ENCODE measurements at places on chromosomes 3 and 15. TPM values are rescaled to one million over a fixed set of nuclear protein-coding genes. Genes with fewer than 3 reads are reported as not detected.
A peak's percentile ranks its signal among the peaks of the same experiment; 100 is the strongest.

Gene SERPINI1
- 1.3 TPM for total RNA-seq

Gene P2RY13
- not detected for total RNA-seq

Gene ZNF501
- 4.9 TPM for total RNA-seq

Gene FILIP1L
- total RNA-seq: 49.3 TPM

Gene FBXW12
- not detected for total RNA-seq

GRCh38 chr15:100092034-100092433, 249.7 kb downstream of the ADAMTS17 start:
- DNase-seq: no peak

DNA sequence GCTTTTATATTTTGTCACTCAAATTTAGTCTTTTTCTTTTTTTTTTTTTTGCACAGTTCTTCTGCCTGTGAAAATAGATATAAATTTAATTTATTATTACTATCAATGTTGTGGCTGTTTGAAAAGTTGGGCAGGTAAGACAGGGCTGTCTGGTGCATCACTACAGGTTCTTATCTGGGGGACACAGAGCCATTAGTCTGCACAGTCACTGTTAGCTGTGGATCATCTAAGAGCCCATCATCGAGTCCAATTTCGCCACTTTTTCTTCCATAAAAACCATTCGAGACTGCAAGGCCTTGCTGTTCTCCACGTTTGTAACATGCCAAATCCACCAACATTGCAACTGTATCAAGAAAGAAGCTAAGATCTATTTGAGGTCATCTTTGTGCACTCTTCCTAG, 325.6 kb upstream of the UMPS start:
- DNase-seq: no peak

DNA sequence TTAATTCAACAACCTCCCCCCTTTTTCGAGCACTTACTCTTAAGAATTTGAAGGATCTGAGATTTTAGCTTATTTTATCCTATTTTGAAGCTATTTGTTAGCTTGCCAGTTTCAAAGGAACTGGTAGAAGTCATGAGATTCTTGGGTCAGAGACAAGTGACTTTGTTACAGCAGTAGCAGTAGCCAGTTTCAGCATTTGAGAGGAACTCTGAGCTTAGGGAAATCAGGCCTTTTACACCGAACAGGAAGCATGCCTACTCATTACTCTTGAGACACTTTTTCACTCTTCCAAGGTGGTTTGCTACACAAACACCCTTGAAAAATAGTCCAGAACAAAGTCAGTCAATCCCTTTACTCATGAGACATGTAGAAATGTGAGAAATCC, 24.5 kb upstream of the TM4SF1 start:
- no peak for DNase-seq

- no peak for DNase-seq
Measured at GRCh38 chr3:102741105-102741504, 306.3 kb downstream of the ZPLD1 start.

- DNase-seq: peak; percentile 83
Measured at GRCh38 chr3:54120657-54121413, 1.5 kb upstream of the CACNA2D3 start.

DNA sequence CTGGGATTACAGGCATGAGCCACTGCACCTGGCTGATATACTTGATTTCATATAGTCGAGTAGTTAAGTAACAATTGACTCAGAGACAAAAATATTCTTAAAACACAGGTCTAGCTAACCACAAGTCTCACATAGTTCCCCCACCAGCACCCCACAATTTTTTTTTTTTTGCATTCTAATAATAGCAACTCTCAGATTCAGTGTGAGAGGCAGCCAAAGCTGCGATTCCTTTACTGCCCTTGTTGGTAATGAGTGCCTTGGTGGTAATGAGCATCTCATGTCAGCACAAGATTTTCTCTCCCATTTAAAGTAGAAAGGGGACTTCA, 72.5 kb downstream of the WWTR1 start:
- DNase-seq: no peak

- no peak for DNase-seq
Measured at GRCh38 chr3:139465636-139466035, 10.7 kb downstream of the RBP2 start.

DNA sequence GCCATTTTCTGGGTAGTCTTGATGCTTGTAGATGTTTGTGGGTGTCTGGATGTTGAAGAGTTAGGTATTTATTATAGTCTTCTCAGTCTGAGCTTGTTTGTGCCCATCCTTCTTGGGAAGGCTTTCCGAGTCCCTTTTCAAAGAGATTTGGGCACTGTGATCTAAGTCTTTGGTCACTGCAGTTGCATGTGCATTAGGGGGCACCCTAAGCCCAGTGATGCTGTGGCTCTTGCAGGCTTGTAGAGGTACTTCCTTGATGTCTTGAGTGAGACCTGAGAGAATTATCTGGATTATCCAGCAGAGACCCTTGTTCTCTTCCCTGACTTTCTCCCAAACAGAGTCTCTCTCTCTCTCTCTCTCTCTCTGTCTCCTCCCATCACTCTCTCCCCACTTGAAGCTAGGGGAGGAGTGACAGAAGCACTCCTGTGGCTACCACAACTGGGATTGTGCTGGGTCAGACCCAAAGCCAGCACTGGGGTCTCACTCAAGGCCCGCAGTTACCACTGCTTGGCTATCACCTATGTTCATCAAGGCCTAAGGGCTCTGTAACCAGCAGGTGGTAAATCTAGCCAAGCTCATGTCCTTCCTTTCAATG, 68.5 kb downstream of the TMCO5A start:
- no peak for DNase-seq

DNA sequence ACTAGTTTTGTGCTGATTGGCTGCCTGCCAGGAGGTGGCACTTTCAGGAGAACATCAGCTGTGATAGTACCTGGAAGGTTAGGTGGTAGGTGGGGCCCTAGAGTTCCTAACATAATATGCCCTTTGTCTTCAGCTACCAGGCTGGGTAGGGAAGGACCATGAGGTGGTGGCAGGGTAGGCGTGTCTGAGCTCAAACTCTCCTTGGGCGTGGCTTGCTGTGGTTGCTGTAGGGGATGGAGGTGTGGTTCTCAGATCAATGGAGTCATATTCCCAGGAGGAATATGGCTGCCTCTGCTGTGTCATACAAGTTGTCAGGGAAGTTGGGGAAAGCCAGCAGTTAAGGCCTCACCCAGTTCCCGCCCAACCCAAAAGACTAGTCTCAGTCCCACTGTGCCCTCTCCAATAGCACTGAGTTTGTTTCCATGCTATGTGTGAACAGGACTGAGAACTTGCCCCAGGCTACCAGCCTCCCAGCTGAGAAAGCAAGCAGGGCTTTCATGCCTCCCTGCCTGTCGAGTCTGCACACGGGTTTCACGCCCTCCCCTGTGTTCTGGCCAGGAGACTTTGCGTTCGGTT, 107.7 kb downstream of the CHCHD4 start:
- DNase-seq: no peak

GRCh38 chr15:64090527-64090926, 3.1 kb downstream of the CIAO2A start:
- no peak for DNase-seq

DNA sequence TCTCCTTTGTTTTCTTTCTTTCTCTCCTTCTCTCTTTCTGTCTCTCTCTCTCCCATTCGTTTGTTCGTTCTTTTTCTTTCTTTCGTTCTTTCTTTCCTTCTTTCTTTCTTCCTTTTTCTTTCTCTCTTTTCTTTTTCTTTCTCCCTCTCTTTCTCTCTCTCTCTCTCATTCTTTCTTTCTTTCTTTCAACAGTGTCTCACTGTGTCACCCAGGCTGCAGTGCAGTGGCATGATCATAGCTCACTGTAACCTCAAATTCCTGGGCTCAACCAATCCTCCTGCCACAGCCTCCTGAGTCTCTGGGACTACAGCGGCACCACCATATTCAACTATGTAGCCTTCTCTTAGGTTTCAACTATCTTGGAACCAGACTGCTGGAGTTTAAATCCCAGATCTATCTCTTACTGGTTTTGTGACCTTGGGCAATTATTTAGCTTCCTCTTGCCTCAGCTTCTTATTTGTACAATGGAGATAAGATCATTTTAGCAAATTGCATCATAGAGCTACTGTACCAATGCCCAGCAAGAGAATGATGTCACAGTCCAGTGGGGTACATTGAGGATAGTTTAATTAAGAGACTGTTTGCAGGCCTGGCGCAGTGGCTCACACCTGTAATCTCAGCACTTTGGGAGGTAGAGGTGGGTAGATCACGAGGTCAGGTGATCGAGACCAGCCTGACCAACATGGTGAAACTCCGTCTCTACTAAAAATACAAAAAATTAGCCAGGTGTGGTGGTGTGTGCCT, 27.3 kb upstream of the PARL start:
- DNase-seq: no peak

DNA sequence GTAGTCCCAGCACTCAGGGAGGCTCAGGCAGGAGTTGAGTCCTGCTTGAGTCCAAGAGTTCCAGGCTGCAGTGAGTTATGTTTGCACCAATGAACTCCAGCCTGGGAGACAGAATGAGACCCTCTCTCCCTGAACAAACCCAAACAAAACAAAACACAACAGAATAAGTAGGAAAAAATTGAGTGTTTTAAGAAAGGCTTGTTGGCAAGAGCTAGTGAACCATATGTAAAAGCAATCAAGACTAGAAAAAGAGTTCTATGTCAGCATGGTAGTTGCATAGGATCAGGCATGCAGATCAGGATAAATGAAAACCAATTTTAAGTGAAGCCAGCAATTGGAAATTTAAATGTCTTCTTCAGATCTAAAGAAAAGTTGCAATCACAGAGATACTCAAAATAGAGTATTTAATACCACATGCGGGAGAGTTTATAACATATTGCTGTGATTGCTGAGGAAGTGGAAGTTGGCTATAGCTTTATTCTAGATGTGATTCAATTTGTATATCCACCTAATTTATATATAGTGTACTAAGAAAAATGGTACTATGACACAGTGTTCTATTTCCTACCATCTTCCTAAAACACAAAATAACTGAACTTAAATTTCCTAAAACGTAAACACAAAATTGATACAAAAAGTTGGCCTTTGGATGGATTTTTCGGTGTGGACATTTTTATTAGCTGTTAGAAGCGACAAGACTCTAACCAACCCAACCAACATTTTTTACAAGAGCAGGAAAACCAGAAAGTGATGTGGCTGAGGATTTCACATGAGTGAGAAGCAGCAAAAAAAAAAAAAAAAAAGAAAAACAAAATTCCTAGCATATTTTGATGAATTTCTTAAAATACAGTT, 101.9 kb upstream of the ROBO1 start:
- DNase-seq: no peak
